ENCODE measurements at places on chromosomes 5 and 9.

DNA sequence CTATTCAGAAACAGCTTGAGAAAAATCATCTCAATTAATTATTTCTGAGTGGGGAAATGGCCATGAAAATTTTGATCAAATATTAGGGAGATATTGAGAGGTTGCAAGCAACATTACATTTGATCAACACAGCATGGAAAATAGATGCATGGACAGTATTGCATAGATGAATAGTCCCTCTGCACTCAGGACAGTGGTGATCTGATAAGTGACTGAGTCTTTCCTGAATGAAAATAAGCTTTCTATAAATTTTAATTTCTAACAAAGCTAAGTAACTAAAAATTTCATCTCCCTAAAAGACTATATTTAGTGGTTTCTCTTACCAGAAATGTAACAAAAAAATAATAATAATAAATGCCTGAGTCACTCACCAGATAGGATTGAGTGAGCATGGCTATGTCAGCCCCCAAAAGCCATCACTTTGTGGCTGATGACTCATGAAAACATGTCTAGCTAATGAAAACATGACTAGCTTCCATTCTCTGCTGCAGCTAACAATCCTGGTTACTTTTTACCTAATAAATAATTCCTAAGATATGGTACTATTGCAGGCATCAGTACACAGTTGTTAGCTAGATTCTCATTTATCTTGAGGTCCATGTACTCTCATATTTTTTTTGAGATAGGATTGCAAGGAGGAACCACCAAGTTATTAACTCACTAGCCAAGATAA, 1294.8 kb upstream of the ACO1 start:
- DNase-seq = no peak

GRCh38 chr9:104944356-104944755, 16.4 kb upstream of the ABCA1 start:
- DNase-seq = no peak

- no peak for DNase-seq
These were observed 147.6 kb downstream of the NR2F1-AS1 start for GRCh38 chr5:93433422-93433821.

- no peak for DNase-seq
These were observed 326 bp downstream of the RIGI start for GRCh38 chr9:32525709-32526030.

- no peak for DNase-seq
These were observed 192.3 kb downstream of the MELK start for GRCh38 chr9:36765077-36765390.

DNA sequence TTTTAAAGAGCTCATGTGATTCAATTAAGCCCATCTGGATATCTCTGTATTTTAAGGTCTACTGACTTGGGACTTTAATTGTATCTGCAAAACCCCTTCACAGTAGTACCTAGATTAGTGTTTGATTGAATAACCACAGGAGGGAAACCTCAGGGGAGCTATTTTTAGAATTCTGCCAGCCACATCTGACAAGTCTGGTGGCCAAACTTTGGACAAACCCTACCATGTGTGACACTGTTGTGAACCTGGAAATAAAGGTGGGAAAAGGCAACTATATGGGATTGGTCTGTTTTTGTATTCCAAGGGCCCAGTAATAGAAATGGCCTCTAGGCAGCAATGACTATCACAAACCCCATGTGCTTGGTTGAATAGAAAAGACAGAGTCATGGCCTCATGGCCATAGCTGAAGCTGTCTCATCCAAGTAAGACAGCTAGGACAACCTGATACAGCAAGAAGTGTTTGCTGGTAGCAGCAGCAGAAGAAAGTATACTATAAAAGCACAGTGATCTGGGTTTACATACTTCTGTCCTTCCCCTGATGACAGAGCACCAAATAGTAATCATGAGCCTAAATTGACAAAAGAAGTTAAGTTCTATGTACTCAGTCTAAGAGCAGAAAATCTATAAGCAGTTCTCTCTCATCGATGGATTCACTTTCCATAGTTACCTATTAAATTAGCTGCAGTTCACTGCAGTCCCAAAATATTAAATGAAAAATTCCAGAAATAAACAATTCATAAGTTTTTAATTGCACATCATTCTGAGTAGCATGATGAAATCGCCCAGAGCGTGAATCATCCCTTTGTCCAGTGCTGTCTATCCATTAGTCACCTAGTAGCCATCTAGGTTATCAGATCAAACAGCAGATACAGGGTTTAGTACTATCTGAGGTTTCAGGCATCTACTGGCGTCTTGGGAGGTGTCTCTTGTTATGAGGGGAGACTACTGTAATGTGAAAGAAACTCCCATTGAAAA, 189.8 kb downstream of the ARHGAP26 start:
- no peak for DNase-seq

DNA sequence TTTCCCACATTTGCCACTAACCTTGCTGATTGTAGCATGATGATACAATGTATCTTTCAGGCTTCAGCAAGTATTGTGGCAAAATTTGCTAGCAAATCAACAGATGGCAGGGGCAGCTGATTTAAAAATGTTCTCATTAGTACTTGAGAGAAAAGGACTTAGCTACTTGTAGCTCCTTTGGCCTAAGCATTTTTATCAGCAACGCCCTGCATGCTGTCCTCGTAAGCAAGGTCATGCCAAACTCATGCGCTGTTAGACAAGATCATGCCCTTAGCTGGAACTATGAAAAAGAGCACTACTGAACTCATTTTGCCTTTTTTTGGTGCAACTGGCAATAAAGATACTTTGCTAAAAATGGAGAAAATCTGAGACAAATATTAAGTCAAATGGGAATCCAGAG, 197.1 kb downstream of the ICE1 start:
- no peak for DNase-seq

- no peak for DNase-seq
These were observed 248.9 kb downstream of the DOCK8 start for GRCh38 chr9:463455-464171.

GRCh38 chr9:136373300-136374182, at the start of gene CARD9:
TSS of gene CARD9 (minus strand) at chr9:136373669. CDS start at chr9:136372078, 1,591 bp downstream.
- no peak for DNase-seq

DNA sequence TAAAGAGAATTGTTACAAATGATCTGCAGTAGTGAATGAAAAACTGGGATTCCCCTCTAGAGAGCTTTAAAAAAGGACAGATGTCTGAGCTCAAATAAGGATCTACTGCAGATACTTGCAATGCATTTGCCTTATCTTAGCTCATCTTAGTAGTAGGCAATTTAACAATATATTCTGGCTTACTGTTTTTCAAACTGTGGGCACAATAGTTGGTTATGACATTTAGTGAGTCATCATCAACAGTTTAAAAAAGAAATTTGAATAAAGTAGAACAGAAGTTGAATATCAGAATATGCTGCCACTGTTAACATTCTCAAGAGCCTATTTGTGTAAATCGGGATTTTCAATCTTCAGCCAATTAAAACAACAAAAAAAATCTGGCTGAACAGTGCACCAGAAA, 6.7 kb upstream of the CAST start:
- no peak for DNase-seq

GRCh38 chr5:1103093-1103492, 8.8 kb downstream of the SLC12A7 start:
- DNase-seq = no peak

- DNase-seq = no peak
These were observed 21.7 kb upstream of the OLFM1 start for GRCh38 chr9:135065804-135066203.

DNA sequence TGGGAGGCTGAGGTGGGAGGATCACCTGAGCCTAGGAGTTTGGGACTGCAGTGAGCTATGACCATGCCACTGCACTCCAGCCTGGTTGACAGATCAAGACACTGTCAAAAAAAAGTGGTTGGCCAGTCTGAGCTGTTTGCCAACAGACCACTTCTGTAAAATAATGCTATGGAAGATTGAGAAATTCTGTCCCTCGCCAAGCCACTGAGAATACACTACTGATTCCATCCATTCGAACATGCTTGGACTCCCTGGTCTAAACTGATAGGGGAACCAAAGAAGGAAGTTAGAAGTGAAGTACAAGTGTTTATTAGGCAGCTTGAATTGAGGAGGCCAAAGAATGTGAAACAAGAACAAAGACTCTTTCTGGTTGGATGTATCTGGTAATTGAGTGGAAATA, 27.2 kb downstream of the ENC1 start:
- no peak for DNase-seq

- peak; percentile 56 for DNase-seq
These were observed at the start of gene NKD2 for GRCh38 chr5:1008451-1009358. TSS of gene NKD2 (plus strand) at chr5:1008802. CDS start at chr5:1009058, 256 bp downstream.

- no peak for DNase-seq
These were observed 220.2 kb downstream of the ADAMTS6 start for GRCh38 chr5:65261499-65261898.

DNA sequence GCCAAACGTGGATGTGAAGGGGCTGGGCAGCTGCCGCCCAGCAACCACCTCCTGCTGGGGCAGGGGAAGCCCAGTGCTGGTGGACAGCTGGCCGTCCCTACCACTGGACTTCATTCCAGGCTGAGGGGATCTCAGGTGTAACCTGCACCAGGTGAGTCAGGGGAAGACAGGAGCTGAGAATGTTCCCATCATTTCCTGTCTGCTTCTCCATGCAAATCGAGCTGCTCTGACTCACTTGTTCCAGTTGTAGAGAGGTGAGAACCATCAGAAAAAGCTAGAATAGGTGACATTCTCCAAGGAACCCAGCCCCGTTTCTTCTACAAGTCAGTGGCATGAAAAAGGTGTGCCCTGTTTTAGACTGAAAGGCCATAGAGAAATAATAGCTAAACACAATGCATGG, 21.8 kb upstream of the BARX1 start:
- DNase-seq = no peak

- DNase-seq = no peak
These were observed 261.6 kb downstream of the BNC2 start for GRCh38 chr9:16608906-16609305.

- no peak for DNase-seq
These were observed 177.0 kb upstream of the GRIN3A start for GRCh38 chr9:101915482-101915881.

- no peak for DNase-seq
These were observed 83.2 kb upstream of the DMRTA1 start for GRCh38 chr9:22363421-22363887.

- no peak for DNase-seq
These were observed 273.7 kb upstream of the DMRT1 start for GRCh38 chr9:567747-568305.

DNA sequence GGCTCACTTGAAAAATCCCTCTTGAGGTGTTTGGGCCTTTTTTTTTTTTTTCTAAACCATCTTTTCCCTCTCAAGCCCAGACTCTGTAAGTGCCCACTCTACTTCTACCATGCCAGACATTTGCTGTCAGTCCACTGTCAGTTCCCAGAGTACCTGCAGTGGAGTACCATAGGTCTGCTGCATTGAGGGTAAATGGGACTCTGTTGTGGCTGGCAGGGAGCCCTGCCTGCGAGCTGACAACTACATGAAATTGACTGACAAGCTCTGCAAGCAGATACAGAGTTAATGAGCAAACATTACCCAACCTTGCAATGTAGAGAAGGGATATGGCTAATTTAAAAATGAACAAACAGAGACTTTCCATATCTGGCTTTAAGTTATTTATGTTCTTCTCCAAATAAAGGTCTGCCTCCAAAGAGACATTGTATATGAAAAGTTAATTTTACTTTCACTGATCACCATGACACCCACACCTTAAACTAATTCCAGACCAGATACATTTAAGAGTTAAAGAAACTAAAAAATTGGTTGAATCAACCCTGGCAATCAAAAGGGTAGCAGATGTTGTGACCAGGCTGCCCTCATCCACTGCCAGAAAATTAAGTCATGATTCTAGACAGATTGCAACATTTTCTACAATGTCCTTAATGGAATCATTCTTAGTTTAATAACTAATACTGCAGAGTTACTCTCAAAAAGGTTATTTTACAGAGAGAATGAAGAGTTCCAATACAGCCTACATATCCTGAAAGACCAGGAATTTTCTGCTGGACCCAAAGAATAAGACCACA, 100.4 kb upstream of the PAM start:
- DNase-seq = no peak

All from neuronal stem cell (in vitro differentiated cells).